T-helper 2 cell treated with Interferon-gamma antibody and Interleukin-4, amounts not matched to agents 100 ng/mL and 5 ng/mL, for 36 hours (primary cell): ENCODE measurements at places on chromosomes 11 and 22. TPM values are rescaled to one million over a fixed set of nuclear protein-coding genes. Genes with fewer than 3 reads are reported as not detected.

The FXYD2 gene
- total RNA-seq: 0.84 and 1.3 TPM in 2 replicates

The PGA5 gene
- total RNA-seq: not detected in 2 replicates

The ISX gene
- total RNA-seq: not detected in 2 replicates

The OR52I1 gene
- not detected in 2 replicates for total RNA-seq

The FGF4 gene
- not detected in 2 replicates for total RNA-seq

The SLC5A1 gene
- total RNA-seq: not detected in 2 replicates

The SREBF2 gene
- total RNA-seq: 131 and 132 TPM in 2 replicates

The SCN3B gene
- total RNA-seq: not detected in 2 replicates

The LARGE2 gene
- 0.36 and 0.52 TPM in 2 replicates for total RNA-seq

The MAP6 gene
- 0.14 and 0.43 TPM in 2 replicates for total RNA-seq

The BIRC3 gene
- 70.6 and 71.3 TPM in 2 replicates for total RNA-seq

The PARVG gene
- total RNA-seq: 164 and 168 TPM in 2 replicates

The OR2D2 gene
- 0.27 TPM in 1 of 2 replicates, not detected in the other for total RNA-seq

The GRAMD1B gene
- 40.7 and 41.8 TPM in 2 replicates for total RNA-seq

The GAL gene
- not detected in 2 replicates for total RNA-seq

The GRAP2 gene
- 145 and 148 TPM in 2 replicates for total RNA-seq

The MS4A7 gene
- not detected in 2 replicates for total RNA-seq

The PLEKHB1 gene
- total RNA-seq: 3.4 and 5.2 TPM in 2 replicates

The RAB39A gene
- not detected in 2 replicates for total RNA-seq

The AAMDC gene
- 6.1 and 7.0 TPM in 2 replicates for total RNA-seq
